ENCODE measurements at places on chromosomes 3 and 15. TPM values are rescaled to one million over a fixed set of nuclear protein-coding genes. Genes with fewer than 3 reads are reported as not detected.

HAPLN3 gene
- 16.3 TPM for polyA plus RNA-seq

SMCO1 gene
- not detected for polyA plus RNA-seq

SEMA5B gene
- polyA plus RNA-seq, result not detected

CCR9 gene
- polyA plus RNA-seq, result 1.1 TPM

GOLGA8G gene
- polyA plus RNA-seq, result not detected

MST1R gene
- polyA plus RNA-seq, result 1.7 TPM

FOXL2NB gene
- polyA plus RNA-seq, result not detected

DLL4 gene
- 0.10 TPM for polyA plus RNA-seq

LTK gene
- 19.4 TPM for polyA plus RNA-seq

EFCC1 gene
- polyA plus RNA-seq, result not detected

DPPA4 gene
- polyA plus RNA-seq, result 7.2 TPM

SYNM gene
- 0.04 TPM for polyA plus RNA-seq

All from B cell (primary cell).